HTR-8/SVneo (cell line): ENCODE measurements at places on chromosomes 3 and 15.

DNA sequence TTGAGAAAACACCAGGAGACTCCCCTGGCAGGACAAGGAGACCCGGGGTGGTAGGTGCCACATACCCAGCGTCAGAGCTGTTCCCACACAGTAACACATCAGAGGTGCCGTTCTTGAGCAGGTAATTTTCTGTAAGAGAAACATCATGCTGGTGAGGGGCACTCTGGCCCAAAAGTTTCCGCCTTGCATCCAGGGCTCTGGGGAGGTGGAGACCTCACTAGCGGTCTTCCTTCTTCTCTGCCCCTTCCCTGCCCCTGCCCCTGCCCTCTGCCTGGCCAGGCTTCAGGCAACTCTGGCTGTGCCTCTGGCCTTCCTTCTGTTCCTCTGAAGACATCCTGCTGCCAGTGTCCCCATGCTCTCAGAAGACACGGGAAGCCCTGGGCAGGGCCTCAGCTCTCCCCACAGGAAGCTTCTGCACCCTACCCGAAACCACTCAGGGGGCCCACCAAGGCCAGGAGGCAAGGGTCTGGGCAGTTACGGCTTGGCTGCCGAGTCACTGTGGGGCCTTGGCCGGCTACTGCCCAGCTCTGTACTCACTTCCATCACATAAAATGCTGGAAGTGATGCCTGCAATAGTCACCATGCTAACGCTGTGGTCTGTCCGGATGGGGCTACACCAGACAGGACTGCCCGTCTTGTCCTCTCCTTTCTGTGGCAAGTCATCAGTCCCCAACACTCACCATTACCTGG is 41.3 kb downstream of the SCN5A start:
- DNase-seq, result no peak

DNA sequence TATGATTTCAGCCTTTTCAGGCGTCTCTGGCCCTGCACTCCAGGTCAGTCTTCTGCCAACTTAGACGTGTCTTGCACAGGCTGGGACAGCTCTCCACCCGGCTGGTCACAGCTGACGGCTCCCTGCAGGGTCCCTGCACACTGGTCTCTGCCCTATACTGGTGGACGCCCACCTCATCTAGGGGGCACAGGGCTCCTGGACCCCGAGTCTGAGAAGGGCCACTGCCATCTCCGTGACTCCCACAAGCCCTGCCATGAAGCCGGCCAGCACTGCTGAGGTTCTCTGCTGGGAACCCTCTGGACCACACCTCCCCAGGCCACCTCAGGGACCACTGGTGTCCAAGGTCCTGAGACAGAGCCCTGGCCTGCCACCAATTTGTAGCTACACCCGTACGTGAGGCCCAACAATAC is 40.5 kb downstream of the CYFIP1 start:
- no peak for DNase-seq

DNA sequence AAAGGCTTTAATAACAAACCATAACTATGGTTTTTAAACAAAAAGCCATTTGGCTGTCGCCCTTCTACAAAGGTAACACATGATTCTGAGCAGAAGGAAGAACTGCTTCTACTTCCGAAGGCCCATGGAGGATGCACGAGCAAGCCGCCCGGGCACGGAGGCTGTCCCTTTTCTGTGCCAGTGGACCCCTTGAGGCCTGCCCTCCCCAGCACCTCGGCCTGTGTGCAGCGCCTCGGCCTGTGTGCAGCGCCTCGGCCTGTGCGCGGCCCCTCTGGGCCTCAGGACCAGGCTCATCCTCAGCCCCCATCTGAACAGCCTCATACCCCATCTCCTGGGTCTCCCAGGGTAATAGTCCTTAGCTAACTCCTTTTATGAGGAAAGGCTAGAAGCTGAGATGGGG is 329.5 kb downstream of the OCA2 start:
- no peak for DNase-seq

- no peak for DNase-seq
Measured at GRCh38 chr15:29063646-29064045, 177.9 kb downstream of the APBA2 start.

- DNase-seq, result no peak
Measured at GRCh38 chr15:59399465-59400102, 26.9 kb upstream of the MYO1E start.

- no peak for DNase-seq
Measured at GRCh38 chr3:108838436-108838835, 15.8 kb downstream of the TRAT1 start.

DNA sequence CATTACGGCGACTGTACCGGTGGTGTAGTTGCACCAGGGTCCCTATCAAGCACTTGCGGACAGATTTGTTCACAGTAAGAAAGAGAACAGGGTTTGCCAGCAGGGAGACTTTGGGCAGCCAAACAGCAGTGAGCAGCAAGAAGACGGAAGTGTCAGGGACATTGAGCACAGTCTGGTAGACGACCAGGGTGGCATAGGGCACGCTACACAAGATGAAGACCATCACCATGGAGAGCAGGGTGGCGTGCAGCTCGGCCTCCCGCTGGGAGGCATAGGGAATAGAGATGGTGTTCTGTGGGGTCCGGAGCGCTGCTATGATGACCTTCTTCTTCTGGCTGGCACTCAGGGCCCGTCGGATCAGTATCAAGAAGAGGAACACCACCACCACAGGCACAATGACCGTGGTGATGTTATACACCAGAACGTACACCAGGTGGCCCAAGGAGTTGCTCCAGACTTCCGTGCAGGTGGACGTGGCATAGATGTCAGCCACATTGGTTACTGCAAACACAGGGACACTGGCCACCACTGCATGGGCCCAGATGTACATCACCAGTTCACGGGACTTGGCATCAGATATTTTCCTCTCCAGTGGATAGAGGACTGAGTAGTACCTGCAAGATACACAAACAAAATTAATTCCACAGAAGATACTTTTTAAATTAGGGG is 19.1 kb upstream of the FSIP1 start:
- DNase-seq, result peak; percentile 28

GRCh38 chr3:39013289-39013688 is 38.5 kb downstream of the SCN11A start:
- DNase-seq, result no peak

- DNase-seq, result no peak
Measured at GRCh38 chr3:166362698-166363097, 525.5 kb upstream of the BCHE start.

DNA sequence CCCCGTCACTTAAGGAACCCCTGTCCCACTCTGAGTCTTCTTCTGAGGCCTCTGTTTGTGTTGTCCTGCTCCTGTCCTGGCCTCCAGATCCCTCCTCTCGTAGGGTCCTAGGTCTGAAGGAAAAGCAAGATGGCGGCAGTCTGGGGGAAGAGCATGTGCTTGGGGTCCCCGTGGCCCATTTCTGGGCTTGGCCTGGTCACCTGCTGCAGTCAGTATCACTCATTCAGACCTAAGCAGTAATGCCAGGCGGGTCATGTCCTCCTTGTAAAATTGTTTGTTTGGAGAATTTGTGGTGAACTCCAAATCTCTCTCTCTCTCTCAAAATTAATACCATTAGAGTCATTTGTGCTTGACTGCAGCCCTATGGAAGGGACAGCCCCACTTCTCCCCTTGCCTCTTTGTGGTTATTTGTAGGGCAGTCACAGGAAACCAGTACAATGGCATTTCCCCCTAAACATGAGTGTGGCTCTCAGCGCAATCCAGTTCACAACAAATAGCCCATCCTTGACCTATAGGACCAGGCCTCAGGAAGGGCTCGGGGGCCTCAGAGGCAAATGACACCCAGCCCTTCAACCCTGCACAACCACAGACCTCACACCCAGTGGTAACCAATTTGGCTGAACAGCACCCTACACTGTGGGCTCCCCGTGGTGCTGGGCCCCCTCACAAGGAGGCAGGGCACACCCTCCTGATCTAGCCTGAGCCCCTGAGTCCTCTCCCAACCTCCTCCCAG is 173.5 kb downstream of the OR4M2 start:
- no peak for DNase-seq

- no peak for DNase-seq
Measured at GRCh38 chr3:54232618-54233017, 110.3 kb downstream of the CACNA2D3 start.

GRCh38 chr15:85580879-85581278 is 200.5 kb downstream of the AKAP13 start:
- DNase-seq, result no peak

GRCh38 chr3:53043738-53044137 is 2.1 kb downstream of the SFMBT1 start:
- no peak for DNase-seq

DNA sequence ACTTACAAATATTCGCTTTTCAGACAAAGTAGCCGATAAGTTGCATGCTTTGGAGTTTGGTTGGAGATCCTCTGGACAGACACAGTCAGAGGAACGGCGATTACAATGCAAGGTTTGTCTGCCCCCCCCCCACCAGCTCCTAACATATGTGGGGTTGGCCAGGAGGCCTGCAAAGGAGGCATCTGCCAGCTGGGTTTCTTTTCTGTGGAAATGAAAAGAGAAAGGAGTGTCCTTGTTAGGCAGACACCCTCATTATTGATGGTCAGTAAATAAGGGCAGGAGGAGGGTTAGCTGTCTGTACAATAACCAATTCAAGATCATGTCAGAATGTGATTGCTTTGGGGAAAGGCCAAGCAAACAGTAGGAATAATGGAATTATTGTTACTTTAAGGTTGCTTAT is 49.1 kb downstream of the TLNRD1 start:
- DNase-seq, result no peak

GRCh38 chr3:62919784-62920465 is 44.7 kb upstream of the CADPS start:
- no peak for DNase-seq

GRCh38 chr3:191356631-191357439 is 26.5 kb upstream of the UTS2B start:
- no peak for DNase-seq

DNA sequence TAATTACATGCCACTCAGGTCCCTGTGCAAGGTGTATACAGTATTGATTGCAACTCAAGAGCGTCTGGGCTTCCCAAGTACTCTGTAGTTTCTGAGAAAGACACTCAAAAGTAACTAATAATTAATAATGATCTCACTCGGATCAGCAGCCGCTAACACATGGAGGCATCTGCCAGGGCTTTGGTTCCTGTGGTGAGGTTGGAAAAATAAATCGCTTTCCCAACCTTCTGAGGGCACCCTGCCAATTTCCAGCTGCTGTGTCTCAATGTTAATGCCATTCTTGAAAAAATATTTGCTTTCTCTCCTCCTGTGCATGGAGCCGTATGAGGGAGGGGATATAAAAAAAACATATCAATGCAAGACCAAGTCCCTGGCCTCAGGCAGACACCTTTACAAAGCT is 116.5 kb upstream of the SLC2A2 start:
- DNase-seq, result no peak

GRCh38 chr3:167884481-167884880 is 149.0 kb downstream of the SERPINI1 start:
- no peak for DNase-seq

- DNase-seq, result no peak
Measured at GRCh38 chr3:138732456-138732855, 102.3 kb downstream of the PIK3CB start.

DNA sequence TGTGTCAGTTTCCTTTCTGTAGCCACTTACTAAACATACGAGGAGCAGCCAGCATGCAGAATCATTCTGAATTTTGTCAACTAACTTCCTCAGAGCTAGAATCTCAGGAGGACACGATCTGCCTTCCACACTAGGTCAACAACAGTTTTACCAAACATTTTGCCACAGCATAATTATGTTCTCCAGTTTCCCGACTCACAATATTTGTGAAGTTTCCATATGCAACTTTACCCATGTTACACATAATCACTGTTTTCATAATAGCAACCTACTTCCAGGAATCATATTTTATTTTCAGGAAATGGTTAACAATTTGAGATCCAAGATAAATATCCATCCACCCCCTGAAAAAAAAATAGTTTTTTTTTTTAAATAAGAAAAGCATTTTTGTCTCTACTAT is 595.0 kb downstream of the PYDC2 start:
- no peak for DNase-seq

GRCh38 chr15:68209735-68210408 is 4.7 kb upstream of the CALML4 start:
- DNase-seq, result no peak

DNA sequence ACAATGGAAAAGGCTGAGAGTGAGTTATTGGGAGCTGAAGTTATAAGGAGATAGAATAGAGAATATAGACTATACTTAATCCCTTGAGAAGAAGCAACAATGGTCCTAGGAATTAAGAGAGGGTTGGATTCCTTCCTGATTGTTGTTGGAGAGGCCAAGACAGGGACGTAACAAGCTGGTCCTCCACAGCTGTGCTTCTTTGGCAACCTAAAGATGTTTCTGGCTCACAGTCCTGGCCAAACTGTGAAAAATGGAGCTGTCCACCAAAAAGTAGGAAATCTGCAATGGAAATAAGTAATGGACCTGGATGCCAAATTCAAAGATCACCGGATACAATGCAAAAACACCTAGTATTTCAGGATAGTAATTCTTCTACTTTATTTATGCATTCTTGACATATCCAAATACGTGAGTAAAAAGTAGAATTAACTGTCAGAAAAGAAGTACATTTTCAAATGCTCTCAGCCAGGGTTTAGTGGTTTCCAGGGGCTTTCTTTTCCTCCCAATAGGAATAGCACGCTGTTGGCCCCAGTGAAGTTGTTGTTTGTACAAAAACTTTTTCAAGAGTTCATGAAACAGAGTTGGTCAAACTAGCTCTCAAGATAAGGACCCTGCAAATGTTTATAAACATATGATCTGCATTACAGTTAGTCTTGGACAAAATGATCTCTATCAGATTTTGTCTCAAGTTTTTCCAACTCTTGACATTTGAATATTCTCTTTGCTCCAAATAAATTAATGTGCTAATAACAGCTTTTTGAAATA is 28.3 kb downstream of the CERS3 start:
- DNase-seq, result no peak

DNA sequence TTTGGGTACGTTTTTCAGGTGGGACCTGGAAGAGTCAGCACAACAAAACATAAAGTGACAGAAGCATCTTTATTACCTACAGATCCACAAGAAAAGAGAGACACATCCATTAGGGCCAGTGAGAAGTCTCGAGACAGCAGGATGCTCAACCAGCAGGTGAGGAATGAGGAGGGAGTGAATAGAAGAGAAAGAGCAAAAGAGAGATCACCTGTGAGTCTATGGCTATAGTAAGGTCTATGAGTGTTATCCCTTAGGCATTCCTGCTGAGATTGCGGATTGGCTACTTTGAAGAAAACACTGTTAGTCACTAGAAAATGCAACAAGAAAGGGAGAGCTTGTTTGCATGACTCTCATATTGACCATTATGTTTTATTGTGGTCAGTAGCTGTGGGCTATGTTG is 1556.2 kb upstream of the GBE1 start:
- no peak for DNase-seq

DNA sequence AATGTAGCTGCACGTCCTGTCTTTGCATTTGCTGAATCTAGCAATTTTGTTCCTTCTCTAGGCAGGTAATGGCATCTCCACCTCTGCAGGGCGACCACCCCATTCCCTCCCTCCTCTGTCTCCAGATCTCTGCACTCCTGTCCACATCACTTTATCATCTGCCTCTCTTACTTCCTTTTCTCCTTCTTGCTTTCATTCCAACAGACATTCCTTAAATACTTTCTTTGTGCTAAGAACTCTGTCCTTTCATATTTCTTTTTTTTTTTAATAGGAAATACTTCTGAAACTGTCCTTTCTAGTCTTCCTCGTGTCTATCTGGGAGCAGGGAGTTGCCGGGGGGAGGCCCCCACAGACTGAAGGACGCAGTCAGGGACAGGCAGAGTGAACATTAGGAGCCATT is 7.2 kb downstream of the ITIH3 start:
- no peak for DNase-seq
